ENCODE measurements at places on chromosomes 7 and 10.

DNA sequence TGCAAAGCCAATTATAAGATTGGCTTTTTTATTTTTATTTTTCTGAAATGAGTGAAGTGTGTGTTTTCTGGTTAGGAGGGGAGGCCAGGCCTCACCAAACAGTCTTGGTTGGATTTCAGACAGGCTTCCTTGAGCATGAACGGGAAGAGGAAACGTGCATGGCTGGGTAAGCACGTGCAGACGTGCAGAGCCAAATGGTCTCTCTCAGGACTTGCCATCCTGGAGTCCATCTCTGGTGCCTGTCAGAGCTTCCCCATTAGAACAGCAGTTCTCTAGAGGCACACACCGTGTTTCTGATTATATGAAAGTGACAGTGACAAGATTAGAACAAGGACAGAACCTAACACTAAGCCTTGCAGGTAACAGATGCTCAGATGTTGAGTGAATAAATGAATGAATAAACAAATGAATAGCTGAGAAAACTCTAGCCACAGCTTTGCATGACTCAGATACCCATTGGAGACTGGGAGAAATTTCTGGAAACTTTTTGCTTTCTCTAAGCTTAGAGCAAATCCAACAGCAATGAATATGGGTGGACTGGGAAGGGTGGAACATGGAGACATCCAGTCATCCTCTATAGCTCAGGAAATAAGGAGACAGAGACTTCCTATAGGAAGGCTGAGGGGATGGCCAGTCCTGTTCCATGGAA, 11.8 kb upstream of the CALD1 start:
- DNase-seq, result no peak

DNA sequence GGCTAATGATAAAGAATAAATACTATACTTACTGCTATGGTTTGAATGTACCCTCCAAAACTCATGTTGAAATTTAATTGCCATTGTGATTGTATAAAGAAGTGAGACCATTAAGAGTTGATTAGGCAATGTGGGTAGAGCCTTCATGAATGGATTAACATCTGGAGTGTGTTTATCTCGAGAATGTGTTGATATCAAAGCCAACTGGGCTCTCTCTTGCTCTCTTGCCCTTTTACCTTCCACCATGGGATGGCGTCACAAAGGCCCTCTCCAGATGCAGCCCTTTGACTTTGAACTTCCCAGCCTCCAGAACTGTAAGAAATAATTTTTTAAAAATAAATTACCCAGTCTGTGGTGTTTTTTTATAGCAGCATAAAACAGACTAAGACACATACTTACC, 50.1 kb upstream of the GHITM start:
- DNase-seq, result no peak

DNA sequence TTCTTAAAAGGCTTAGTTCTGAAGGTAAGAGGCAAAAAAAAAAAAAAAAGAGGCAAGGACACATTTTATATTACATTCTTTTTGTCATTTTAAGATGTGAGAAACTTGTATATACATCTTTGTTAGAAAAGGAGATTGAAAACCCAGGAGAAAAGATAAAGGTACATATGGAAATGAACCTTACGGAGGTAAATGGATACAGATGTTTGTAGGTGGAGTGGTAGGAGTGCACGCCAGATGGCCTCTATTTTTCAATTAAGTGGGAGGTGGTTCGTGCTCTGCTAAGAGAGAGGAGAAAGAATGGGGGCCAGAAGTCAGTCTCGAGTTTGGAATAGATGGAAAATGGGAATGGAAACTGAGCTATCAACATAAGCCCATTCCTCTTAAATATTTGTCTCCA, 622.5 kb upstream of the GHITM start:
- DNase-seq, result no peak

DNA sequence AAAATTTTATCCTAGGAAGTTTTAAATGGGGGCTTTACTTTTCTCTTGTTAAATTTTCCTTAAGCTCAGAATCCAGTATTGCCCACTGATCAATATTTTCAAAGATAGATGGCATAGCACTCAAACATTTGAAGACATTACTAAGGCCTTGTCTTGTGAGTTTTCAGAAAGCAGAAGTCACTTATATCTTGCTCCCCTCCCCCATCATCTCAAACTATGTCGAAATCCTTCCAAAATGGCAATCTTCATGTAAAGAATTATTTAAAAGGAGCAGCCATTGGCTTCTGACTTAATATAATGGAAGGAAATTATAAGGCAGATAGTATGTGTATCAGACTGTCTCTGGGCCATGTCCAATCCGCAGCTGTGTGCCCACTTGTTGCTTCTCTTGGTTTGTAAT, 553.5 kb upstream of the C7orf33 start:
- no peak for DNase-seq
